Kidney epithelial cell (primary cell): ENCODE measurements at places on chromosomes 2 and 18. TPM values are rescaled to one million over a fixed set of nuclear protein-coding genes. Genes with fewer than 3 reads are reported as not detected.
A peak's percentile ranks its signal among the peaks of the same experiment; 100 is the strongest.

GRCh38 chr2:156182132-156182531 is 150.4 kb downstream of the NR4A2 start:
- peak; percentile 42 for DNase-seq

GRCh38 chr2:26245810-26246209 is 1.1 kb downstream of the HADHB start:
- no peak for DNase-seq

DNA sequence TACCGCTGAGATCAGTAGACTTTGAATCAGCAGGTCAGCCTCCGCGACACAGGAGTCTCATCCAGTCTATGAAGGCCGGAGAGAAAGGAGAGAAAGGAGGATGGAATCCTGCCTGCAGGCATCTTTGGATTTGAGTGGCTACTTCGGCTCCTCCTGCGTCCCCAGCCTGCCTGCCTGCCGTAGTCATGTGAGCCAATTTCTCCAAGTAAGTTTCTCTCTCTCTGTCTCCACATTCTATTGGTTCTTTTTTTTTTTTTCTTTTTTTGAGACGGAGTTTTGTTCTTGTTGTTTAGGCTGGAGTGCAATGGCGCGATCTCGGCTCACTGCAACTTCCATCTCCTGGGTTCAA is 16.7 kb downstream of the PDCD1 start:
- DNase-seq = no peak

DNA sequence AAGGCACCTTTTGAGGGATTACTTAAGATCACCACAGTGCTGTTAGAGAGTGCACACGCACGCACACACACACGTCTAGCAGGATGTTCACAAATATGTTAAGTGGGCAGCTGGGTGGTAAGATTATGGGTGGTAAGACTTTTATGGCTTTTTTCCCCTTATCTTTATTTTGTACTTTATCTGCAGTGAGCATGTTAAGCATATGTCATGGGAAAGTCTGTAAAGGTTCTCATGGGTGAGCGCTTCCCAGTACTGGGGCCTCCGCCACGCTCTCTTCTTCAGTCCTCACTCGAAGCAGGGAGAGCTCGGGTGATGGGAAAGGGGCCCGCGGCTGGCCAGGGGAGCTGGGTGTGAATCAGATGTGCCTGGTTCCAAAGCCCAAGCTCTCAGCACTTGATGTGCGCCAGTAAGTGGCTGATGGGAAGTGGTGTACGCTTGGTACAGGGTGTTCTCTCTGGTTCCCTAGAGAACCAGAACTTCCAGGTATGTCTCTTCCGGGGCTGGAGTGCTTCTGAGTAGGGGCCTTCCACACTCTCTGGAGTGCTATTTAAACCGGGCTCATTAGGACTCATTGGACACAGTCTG is 83.9 kb upstream of the YWHAQ start:
- no peak for DNase-seq

- DNase-seq = no peak
Observed at GRCh38 chr2:191349990-191350389, 104.8 kb downstream of the MYO1B start.

SLC14A1 gene
- total RNA-seq = 0.08 TPM in 1 of 2 replicates, not detected in the other

ALPP gene
- not detected in 2 replicates for total RNA-seq

DNA sequence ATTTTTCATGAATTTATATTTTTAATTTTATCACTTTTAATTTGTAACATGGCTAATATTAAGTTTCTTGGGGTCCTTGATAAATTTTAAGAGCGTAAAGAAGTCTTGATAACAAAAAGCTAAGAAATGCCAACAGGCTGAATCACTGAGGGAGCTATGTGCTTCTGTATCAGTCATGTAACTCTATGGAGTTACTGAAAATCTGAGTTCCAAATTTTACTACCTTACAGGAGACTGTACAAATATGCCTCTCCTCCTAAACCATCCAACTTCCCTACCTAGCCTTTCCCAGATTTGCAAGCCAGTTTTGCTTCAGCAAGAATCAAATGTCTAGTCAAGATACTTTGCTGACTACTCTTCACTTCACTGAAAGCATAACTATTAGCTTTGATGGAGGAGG is 35.7 kb downstream of the FEZ2 start:
- DNase-seq = no peak
